ENCODE measurements at places on chromosomes 5 and 9.

GRCh38 chr5:53884417-53884816 is 324.0 kb downstream of the NDUFS4 start:
- DNase-seq, result no peak
- H3K27ac ChIP-seq, result no peak overlapping the region
- no peaks in the 10 kb centered on the region for H3K4me1 ChIP-seq
- no peaks in the 10 kb centered on the region for H3K36me3 ChIP-seq

- H3K36me3 ChIP-seq, result no peaks in the 10 kb centered on the region
- no peaks in the 10 kb centered on the region for H3K27me3 ChIP-seq
These were observed 25.8 kb upstream of the CD180 start for GRCh38 chr5:67222243-67223025.

- no peaks in the 10 kb centered on the region for H3K27me3 ChIP-seq
- no peak overlapping the region for H3K27ac ChIP-seq
- no peak overlapping the region for H3K4me3 ChIP-seq
- DNase-seq, result no peak
- no peaks in the 10 kb centered on the region for H3K36me3 ChIP-seq
These were observed 215.4 kb upstream of the TLX3 start for GRCh38 chr5:171093598-171093997.

- H3K27ac ChIP-seq, result no peak overlapping the region
- H3K36me3 ChIP-seq, result no peaks in the 10 kb centered on the region
- no peak overlapping the region for H3K4me3 ChIP-seq
- no peaks in the 10 kb centered on the region for H3K4me1 ChIP-seq
- no peaks in the 10 kb centered on the region for H3K27me3 ChIP-seq
These were observed 594.8 kb upstream of the DMAC1 start for GRCh38 chr9:8394341-8394740.

DNA sequence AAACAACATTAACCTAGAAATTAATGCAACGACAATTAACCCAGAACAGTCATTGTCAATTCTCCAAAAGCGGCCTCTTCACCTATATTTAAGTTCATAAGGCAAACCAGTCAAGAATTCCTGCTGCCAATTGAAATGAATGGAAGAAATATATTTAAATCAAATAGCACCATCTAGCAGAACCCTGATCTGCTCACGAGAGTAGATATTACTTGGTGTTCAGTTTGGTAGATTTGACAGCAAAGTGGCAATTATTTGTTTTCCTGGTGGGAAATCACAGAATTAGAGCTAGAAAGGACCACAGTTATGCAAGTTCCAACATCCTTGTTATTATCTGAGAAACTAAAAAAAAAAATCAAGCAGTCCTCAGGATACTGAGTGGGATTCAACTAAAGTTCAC is 2.3 kb downstream of the SSBP2 start:
- no peak for DNase-seq
- peaks cover 26% of the 10 kb centered on the region for H3K4me1 ChIP-seq
- H3K4me3 ChIP-seq, result peak overlapping the region; percentile 62
- H3K27me3 ChIP-seq, result no peaks in the 10 kb centered on the region
- H3K36me3 ChIP-seq, result no peaks in the 10 kb centered on the region

DNA sequence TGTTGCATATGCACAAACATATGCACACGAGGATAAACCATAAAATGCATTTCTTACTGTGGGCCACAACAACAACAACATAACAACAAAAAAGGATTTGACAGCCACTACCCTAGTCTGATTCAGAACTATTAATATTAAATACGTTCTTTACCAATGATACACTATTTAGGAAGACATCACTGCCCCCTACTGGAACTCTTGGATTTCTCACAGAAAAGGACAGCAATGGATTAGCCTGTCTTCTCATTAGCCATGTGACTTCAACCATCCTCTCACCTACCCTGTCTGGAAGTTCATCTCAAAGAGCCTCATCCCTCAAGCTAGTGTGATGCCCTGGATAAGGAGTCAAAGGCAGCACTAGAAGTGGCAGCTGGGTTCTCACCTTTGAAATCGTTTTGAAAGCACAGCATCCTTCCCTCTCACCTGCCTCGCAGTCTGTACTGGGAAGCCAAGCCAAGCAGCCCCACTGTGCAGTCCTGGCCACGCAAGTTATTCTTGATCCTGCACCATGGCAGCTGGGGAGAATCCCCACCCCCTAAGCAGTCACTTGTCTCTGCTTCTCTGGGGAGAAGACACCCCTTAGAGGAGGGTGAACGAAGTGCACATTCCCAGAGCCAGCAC is 64.6 kb downstream of the SH3TC2 start:
- H3K27me3 ChIP-seq, result no peaks in the 10 kb centered on the region
- no peak overlapping the region for H3K27ac ChIP-seq
- no peak overlapping the region for H3K4me3 ChIP-seq

- H3K4me1 ChIP-seq, result no peaks in the 10 kb centered on the region
- H3K36me3 ChIP-seq, result no peaks in the 10 kb centered on the region
- no peak overlapping the region for H3K27ac ChIP-seq
- no peak overlapping the region for H3K4me3 ChIP-seq
These were observed 24.6 kb upstream of the GLIS3 start for GRCh38 chr9:4324513-4324912.

DNA sequence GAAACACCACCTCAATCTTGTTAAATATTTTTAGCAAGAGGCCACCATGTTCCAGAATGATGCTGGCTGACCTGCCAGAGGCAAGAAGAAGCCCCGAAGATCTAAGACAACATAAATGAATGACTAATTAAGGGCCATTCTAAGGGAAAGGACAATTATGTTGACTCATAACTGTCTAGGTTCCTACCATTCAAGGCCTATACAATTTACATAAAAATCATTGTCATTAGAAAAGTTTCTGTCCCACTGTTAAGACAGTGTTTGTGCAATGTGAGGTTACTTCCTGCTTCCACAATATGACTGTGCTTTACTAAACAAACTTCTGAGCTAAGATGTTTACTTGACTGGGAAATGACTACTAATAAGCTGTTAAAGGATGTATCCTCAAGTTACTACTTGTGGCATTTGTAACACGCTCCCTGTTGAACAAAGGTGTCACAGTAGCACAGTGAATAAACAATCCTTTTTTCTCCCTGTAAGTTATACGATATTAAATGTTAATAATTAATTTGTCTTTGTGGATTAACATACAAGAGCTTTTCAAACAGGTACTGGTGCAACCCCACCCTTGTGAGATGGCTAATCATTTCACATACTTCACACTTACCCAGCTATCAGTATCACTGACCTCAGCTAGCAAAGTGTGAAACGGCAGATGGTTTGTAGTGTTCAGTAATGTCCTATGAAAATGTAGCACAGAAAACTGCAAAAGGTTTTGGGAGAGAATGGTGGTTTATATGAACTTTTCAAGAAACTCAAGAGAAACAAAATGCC is 195.8 kb downstream of the EFNA5 start:
- no peaks in the 10 kb centered on the region for H3K27me3 ChIP-seq
- DNase-seq, result no peak
- no peak overlapping the region for H3K4me3 ChIP-seq
- H3K4me1 ChIP-seq, result peaks cover 18% of the 10 kb centered on the region
- no peaks in the 10 kb centered on the region for H3K36me3 ChIP-seq

GRCh38 chr5:149794487-149794971 is 64.4 kb downstream of the PPARGC1B start:
- no peaks in the 10 kb centered on the region for H3K36me3 ChIP-seq
- no peak overlapping the region for H3K27ac ChIP-seq
- no peaks in the 10 kb centered on the region for H3K27me3 ChIP-seq
- DNase-seq, result no peak
- H3K4me3 ChIP-seq, result no peak overlapping the region
- H3K4me1 ChIP-seq, result no peaks in the 10 kb centered on the region

- H3K4me1 ChIP-seq, result no peaks in the 10 kb centered on the region
- no peaks in the 10 kb centered on the region for H3K27me3 ChIP-seq
- no peak for DNase-seq
- H3K36me3 ChIP-seq, result no peaks in the 10 kb centered on the region
- H3K27ac ChIP-seq, result no peak overlapping the region
- H3K4me3 ChIP-seq, result no peak overlapping the region
These were observed 91.0 kb downstream of the PDE8B start for GRCh38 chr5:77301447-77301883.

- H3K27me3 ChIP-seq, result no peaks in the 10 kb centered on the region
- no peak overlapping the region for H3K4me3 ChIP-seq
- no peak overlapping the region for H3K27ac ChIP-seq
- DNase-seq, result no peak
- no peaks in the 10 kb centered on the region for H3K36me3 ChIP-seq
These were observed 175.1 kb upstream of the PITX1 start for GRCh38 chr5:135208903-135209721.

DNA sequence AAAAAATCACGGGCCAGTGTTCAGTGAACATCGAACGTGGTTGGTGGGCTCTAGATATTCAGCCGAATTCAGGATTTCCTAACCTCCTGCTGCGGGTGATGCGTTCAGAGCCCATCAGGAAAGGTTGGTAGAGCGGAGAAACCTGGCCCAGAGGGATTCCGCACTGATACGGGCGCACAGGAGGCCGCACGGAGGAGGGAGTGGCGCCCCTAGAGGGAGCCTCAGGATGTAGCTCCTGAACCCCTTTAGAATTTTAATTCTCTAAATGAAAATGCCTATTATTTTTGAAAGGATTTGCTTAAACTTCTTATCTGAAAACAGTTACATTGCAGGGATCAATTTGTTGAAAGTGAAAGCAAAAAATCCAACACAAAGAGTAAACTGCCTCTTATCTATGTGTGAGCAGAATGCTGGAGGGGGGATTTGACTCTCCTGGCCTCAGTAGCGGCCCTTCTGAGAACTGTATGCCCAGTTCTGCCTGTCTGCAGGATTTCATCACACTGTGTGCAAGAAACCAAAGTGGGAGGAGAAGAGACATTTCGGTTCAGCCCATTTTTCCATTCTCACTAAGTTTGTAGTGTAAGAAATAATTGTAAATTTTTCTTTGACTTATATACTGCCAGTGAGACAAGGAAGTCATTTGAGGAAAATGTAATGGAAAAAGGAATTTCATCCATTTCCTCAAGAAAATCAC is 75.9 kb downstream of the TENT4A start:
- DNase-seq, result no peak
- H3K27ac ChIP-seq, result no peak overlapping the region
- H3K36me3 ChIP-seq, result no peaks in the 10 kb centered on the region
- no peaks in the 10 kb centered on the region for H3K27me3 ChIP-seq
- H3K4me3 ChIP-seq, result no peak overlapping the region

GRCh38 chr5:104573949-104574709 is 1011.5 kb upstream of the NUDT12 start:
- H3K27ac ChIP-seq, result no peak overlapping the region
- H3K4me3 ChIP-seq, result no peak overlapping the region
- no peaks in the 10 kb centered on the region for H3K36me3 ChIP-seq
- H3K27me3 ChIP-seq, result no peaks in the 10 kb centered on the region
- no peak for DNase-seq
- no peaks in the 10 kb centered on the region for H3K4me1 ChIP-seq

- H3K36me3 ChIP-seq, result no peaks in the 10 kb centered on the region
- no peak for DNase-seq
- H3K27me3 ChIP-seq, result no peaks in the 10 kb centered on the region
- no peak overlapping the region for H3K27ac ChIP-seq
- peaks cover 6% of the 10 kb centered on the region for H3K4me1 ChIP-seq
These were observed 119.7 kb upstream of the CCDC152 start for GRCh38 chr5:42636946-42637345.

DNA sequence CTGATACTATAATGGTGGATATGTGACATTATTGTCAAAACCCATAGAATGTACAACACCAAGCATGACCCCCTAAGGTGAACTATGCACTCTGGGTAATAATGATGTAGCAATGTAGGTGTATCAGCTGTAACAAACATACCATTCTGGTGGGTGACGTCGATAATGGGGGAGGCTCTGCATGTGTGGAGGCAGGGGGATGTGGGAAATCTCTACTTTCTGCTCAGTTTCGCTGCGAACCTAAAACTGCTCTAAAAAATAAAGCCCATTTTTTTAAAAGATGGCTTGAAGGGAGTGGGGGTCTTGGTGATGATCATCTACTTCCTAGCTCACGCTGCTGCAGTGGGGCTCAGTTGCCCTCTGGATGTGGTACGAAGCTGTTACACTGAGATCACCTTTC is 51.1 kb downstream of the RASGEF1C start:
- no peak overlapping the region for H3K27ac ChIP-seq
- peaks cover 54% of the 10 kb centered on the region for H3K27me3 ChIP-seq
- H3K4me1 ChIP-seq, result no peaks in the 10 kb centered on the region
- no peak overlapping the region for H3K4me3 ChIP-seq
- no peaks in the 10 kb centered on the region for H3K36me3 ChIP-seq
- DNase-seq, result no peak

DNA sequence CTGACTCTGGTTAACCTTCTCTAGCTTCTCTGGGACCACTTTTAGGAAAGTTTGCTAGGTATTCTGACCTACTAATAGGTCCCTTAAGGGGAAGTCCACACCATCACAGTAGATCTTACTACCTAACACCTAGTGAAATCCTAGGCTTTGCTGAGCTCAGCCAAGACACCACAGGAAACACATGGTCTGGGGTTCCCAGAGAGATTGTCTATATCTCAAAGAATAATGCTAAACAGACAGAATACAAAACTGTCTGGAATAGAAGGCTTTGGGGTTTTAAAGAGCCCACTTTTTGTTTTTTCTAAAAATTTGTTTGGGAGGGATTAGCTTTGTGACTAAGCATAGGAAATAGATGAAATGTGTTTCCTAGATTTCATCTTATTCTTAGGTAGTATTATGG is 395.1 kb downstream of the ARHGEF28 start:
- no peaks in the 10 kb centered on the region for H3K4me1 ChIP-seq
- no peak overlapping the region for H3K27ac ChIP-seq
- no peak overlapping the region for H3K4me3 ChIP-seq
- no peaks in the 10 kb centered on the region for H3K36me3 ChIP-seq

DNA sequence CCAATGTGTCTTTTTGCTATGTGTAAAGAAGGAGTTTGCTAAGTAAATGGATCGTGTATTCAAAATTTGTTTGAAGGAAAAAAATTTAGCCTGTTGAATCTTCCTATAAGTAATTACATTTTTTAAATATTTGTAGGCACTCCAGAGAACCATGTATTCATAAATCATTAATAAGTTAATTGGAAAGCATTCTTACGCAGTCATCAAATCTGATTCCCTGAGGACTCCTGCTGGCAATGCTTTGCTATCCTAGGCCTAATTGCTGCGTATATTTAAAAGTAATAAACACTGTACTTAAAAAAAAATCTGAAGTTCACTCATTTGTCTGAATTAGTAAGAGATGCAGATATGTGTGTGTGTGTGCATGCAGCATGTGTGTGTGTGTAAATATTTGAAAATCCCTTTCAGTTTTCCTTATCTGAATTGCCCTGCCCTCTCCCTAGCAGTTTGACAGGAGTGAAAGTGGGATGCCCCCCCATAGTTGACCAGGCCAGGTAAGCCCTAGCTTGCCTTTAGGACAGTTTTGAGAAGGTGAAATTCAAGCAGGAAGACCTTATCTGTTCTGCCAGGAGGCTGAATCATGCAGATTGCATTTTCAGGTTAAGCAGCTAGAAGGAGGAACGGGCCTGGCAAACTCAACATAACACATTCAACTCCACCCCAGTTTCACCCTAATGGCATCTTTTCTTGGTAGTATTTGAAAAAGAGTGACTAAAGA is 81.2 kb upstream of the DNAH5 start:
- no peaks in the 10 kb centered on the region for H3K4me1 ChIP-seq
- no peak overlapping the region for H3K4me3 ChIP-seq
- H3K27ac ChIP-seq, result no peak overlapping the region
- no peaks in the 10 kb centered on the region for H3K36me3 ChIP-seq

GRCh38 chr5:83538786-83539462 is 67.4 kb downstream of the VCAN start:
- peak overlapping the region; percentile 9 for H3K27ac ChIP-seq
- DNase-seq, result peak; percentile 58
- peaks cover 6% of the 10 kb centered on the region for H3K4me1 ChIP-seq
- no peaks in the 10 kb centered on the region for H3K36me3 ChIP-seq
- no peaks in the 10 kb centered on the region for H3K27me3 ChIP-seq
- peak overlapping the region; percentile 22 for H3K4me3 ChIP-seq

All from MM.1S (cell line).